ENCODE measurements at places on chromosomes 11 and 22. TPM values are rescaled to one million over a fixed set of nuclear protein-coding genes. Genes with fewer than 3 reads are reported as not detected.

- DNase-seq, result no peak
These were observed 35.5 kb downstream of the MTMR2 start for GRCh38 chr11:95888439-95888838.

- DNase-seq, result no peak
These were observed 145.9 kb upstream of the PITPNB start for GRCh38 chr22:28064920-28065319.

- peak; percentile 60 for DNase-seq
These were observed 38.5 kb upstream of the COMT start for GRCh38 chr22:19903031-19903430.

DNA sequence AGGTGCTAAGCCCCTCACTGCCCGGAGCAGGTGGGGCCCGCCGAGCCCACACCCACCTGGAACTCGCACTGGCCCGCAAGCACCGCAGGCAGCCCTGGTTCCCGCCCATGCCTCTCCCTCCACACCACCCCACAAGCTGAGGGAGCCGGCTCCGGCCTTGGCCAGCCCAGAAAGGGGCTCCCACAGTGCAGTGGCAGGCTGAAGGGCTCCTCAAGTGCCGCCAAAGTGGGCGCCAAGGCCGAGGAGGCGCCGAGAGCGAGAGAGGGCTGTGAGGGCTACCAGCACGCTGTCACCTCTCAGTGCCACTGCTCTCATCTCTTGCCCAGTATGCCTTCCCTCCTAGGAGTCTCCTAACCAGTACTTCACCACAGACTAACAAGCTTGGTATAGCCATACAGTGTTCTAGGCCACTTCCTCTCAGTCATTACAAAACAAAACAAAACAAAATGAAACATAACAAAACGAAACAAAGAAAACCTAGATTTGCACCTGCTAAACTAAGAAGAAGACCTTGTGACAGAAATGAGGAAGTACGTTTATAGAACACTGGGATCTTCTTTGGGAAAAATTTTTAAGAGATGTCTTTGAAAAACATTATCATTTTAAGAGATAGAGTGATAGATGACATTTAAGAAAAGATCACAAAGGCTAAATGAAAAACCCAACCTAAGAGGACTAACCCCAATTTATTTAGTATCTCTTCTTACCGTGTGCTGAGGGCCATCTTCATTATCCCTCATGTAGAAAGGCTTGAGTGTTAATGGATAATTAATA is 47.7 kb upstream of the GAB2 start:
- DNase-seq, result no peak

DNA sequence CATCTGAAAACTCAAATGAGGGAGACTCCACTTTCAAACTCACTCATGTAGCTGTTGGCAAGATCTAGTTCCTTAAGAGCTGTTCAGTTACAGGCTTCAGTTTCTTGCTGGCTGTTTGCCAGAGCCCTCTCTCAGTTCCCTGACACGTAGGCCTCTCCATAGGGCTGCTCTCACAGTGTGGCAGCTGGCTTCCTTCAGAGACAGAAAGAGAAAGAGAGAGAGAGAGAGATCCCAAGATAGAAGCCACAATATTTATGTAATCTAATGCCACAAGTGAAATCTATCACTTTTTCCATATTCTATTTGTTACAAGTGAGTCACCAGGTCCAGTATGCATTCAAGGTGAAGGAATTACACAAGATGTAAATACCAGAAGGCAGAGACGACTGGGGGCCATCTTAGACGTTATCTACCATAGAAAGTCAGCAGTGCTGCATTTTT is 168.8 kb downstream of the RCN1 start:
- peak; percentile 68 for DNase-seq

FAM83F gene
- total RNA-seq, result not detected
